Fibroblast of lung (primary cell): ENCODE measurements at places on chromosomes 16 and 17. TPM values are rescaled to one million over a fixed set of nuclear protein-coding genes. Genes with fewer than 3 reads are reported as not detected.
A peak's percentile ranks its signal among the peaks of the same experiment; 100 is the strongest.

GRCh38 chr17:6505425-6506142, 50.8 kb downstream of the PITPNM3 start:
- H3K27me3 ChIP-seq: no peaks in the 10 kb centered on the region
- no peak overlapping the region for H3K4me3 ChIP-seq
- H3K36me3 ChIP-seq: no peaks in the 10 kb centered on the region

DNA sequence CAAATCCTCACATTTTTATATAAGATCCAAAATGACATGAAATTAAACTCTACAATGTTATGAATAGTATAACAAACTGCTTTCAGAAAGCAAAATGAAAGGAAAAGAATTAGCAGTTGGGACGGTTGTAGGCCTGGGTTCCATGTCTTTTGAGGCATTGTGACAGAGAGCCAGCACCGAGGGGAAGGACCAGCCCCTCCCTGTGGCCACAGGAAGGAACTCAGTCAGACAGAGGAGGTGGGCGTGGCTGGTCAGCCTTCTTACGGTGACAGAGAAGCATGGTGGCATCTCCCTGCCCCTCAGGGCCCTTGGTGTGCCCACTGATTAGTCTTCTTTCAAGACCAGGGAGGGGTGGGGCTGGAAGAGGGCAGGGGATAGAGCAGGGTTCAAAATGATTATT, 5.7 kb downstream of the ZNF319 start:
- DNase-seq: peak; percentile 30
- H3K36me3 ChIP-seq: peaks cover 16% of the 10 kb centered on the region
- no peak overlapping the region for H3K4me3 ChIP-seq
- peaks cover 2% of the 10 kb centered on the region for H3K4me1 ChIP-seq
- no peaks in the 10 kb centered on the region for H3K27me3 ChIP-seq
- no peak overlapping the region for H3K27ac ChIP-seq

- no peaks in the 10 kb centered on the region for H3K27me3 ChIP-seq
- no peak overlapping the region for H3K27ac ChIP-seq
- H3K4me3 ChIP-seq: no peak overlapping the region
- no peaks in the 10 kb centered on the region for H3K36me3 ChIP-seq
- no peaks in the 10 kb centered on the region for H3K4me1 ChIP-seq
Observed at GRCh38 chr17:31074772-31075555, 19.8 kb upstream of the NF1 start.

- peaks cover 9% of the 10 kb centered on the region for H3K36me3 ChIP-seq
- H3K4me3 ChIP-seq: peak within 1 kb of the TSS; percentile 100
- H3K4me1 ChIP-seq: peaks cover 30% of the 10 kb centered on the region
- no peaks in the 10 kb centered on the region for H3K27me3 ChIP-seq
Observed at GRCh38 chr16:29820271-29820701, at the start of gene MVP. Gene MVP, plus strand, starts transcription at chr16:29820462. Its CDS starts 10,088 bp downstream, at chr16:29830550.

DNA sequence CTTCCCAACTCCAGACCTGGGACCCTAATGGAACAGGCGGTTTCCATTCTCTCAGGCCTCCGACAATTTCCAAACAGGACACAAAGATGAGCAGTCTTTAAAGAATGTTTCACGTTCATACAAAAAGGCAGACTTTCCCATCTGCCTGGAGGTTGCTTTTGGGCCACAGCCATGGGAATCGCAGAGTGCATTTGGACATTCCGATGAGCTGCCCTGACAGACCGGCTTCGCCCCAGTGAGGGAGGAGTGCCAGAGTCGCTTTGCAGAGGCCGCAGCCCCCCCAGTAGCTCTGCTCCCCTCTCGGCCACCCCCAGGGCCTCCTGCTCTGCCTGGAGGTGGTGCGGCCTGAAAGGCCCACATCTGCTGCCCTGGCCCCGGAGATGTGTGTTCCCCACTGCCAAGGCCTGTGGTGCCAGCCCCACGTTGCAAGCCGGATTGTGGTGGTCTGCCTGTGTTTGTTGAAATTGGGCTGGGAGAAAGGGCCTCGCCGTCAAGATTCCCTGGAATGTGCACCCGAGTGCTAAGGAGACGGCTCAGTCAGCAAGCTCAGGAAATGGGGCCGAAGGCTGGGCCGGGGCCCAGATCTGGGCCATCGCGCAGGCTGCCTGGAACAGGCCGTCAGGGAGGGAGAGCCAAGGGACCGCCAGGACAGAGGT, 89.8 kb downstream of the C16orf95 start:
- DNase-seq: peak; percentile 94
- H3K27ac ChIP-seq: peak overlapping the region; percentile 71
- H3K36me3 ChIP-seq: no peaks in the 10 kb centered on the region
- peaks cover 12% of the 10 kb centered on the region for H3K4me1 ChIP-seq
- H3K4me3 ChIP-seq: no peak overlapping the region

DNA sequence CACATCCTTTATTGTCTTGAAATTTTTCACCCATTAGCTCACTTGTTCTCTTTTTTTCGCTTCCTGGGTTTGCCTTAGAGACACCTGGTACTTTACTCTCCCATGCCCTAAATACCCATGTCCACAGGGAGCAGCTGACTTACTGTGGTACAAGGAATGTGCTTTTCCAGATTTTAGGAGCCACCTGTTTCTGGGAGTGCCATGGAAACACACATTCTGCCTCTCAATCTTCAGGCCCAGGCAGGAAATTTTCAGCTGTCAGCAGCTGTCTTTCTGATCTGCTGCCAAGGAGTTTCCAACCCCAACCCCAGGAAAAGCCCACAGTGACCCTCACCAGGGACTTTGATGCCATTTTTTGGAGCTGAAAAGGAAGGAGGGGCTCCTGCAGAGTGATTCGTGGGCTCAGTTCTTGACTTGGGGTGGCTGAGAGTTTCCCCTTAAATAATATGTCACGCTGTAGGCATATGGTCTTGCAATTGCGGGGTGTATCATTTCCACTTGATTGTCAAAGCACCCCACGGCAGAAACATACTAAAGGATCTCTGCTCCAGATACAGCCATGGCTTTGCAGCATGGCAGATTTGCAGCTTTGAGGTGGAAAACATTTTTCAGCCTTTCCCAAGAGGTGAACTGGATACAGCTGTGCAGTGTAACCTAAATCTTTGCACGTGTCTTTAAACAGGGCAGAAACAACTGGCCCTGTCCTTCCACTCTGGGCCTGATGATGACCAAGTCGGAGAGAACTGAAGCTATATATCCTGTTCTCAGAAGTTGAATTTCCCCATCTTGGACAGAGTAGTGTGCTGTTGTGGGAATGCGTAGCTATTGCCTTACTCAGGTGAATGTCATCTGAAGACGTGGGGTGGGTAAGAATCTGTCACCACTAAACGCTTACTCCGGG, 19.2 kb downstream of the RBFOX1 start:
- no peak overlapping the region for H3K4me3 ChIP-seq
- DNase-seq: no peak
- H3K36me3 ChIP-seq: no peaks in the 10 kb centered on the region
- no peaks in the 10 kb centered on the region for H3K27me3 ChIP-seq
- H3K27ac ChIP-seq: no peak overlapping the region

GRCh38 chr16:81310045-81310644, 4.6 kb upstream of the GAN start:
- no peak for DNase-seq
- no peaks in the 10 kb centered on the region for H3K36me3 ChIP-seq
- no peaks in the 10 kb centered on the region for H3K4me1 ChIP-seq
- no peak overlapping the region for H3K4me3 ChIP-seq

GRCh38 chr17:63626551-63627180, 4.4 kb downstream of the MAP3K3 start:
- H3K4me3 ChIP-seq: no peak overlapping the region
- no peaks in the 10 kb centered on the region for H3K27me3 ChIP-seq
- peak; percentile 29 for DNase-seq
- no peaks in the 10 kb centered on the region for H3K4me1 ChIP-seq

DNA sequence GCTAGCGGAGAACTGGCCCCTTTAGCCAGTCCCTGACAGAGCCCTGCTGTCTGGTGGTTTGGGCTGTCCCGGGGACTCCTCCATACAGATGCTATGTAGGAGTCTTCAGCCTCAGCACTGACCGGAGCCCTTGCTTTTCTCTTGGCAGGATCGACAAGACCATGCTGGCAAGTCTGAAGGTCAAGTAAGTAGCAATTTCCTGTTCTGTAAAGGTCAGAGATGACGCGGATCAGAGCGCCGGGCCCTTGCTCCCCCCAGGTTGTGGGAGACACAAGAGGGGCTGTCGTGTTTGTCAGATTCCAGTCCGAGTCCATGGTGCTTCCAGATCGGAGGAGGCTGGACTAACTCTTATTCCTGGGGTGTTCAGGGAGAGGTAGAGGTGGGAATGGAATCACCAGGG, 4.1 kb downstream of the RAP1GAP2 start:
- no peak overlapping the region for H3K4me3 ChIP-seq
- no peaks in the 10 kb centered on the region for H3K4me1 ChIP-seq
- H3K27me3 ChIP-seq: peaks cover 6% of the 10 kb centered on the region
- no peaks in the 10 kb centered on the region for H3K36me3 ChIP-seq
- no peak for DNase-seq
- H3K27ac ChIP-seq: no peak overlapping the region

DNA sequence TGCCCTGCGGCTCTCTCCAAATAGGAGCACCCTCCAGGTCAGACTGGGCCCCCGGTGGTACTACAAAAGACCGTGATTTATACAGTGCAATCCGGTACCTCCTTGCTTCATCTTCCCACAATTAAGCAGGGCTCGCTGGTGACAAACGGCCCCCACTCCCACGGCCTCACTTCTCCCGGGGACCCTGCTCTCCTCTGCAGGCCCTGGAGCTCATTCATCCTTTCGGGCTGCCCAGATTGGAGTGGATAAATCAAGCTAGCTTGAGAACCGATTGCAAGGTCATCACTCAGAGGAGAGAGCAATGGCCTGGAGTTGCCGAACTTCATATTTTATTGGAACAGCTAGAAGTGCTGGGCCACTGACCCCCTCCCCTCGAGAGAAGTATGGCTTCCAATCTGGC, 193.5 kb upstream of the IRX6 start:
- no peak for DNase-seq
- no peaks in the 10 kb centered on the region for H3K4me1 ChIP-seq
- H3K4me3 ChIP-seq: no peak overlapping the region
- no peak overlapping the region for H3K27ac ChIP-seq
- no peaks in the 10 kb centered on the region for H3K27me3 ChIP-seq
- H3K36me3 ChIP-seq: no peaks in the 10 kb centered on the region

GRCh38 chr16:2842340-2843000, 12.4 kb downstream of the ZG16B start:
- peak; percentile 62 for DNase-seq
- no peaks in the 10 kb centered on the region for H3K27me3 ChIP-seq
- H3K36me3 ChIP-seq: no peaks in the 10 kb centered on the region

DNA sequence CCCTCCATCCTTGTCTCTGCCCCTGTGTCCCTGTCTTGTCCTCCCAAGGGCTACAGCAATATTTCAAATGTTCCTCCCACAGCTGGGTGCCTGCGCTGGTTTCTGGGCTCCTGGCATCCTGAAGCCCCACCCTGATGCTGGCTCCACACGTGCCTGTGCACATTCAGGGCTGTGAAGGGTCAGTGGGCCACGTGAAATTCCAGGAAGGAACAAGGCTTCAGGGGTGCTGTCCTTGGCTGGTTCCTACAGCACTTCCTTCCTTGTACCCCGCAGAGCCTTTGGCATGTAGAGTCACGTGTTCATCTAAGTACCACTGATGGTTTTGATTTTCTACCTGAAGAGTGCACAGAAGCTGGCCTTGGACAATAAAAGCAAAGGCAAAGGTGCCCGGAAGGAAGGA, 57.7 kb upstream of the NLK start:
- H3K4me3 ChIP-seq: no peak overlapping the region
- H3K27ac ChIP-seq: no peak overlapping the region
- no peak for DNase-seq

DNA sequence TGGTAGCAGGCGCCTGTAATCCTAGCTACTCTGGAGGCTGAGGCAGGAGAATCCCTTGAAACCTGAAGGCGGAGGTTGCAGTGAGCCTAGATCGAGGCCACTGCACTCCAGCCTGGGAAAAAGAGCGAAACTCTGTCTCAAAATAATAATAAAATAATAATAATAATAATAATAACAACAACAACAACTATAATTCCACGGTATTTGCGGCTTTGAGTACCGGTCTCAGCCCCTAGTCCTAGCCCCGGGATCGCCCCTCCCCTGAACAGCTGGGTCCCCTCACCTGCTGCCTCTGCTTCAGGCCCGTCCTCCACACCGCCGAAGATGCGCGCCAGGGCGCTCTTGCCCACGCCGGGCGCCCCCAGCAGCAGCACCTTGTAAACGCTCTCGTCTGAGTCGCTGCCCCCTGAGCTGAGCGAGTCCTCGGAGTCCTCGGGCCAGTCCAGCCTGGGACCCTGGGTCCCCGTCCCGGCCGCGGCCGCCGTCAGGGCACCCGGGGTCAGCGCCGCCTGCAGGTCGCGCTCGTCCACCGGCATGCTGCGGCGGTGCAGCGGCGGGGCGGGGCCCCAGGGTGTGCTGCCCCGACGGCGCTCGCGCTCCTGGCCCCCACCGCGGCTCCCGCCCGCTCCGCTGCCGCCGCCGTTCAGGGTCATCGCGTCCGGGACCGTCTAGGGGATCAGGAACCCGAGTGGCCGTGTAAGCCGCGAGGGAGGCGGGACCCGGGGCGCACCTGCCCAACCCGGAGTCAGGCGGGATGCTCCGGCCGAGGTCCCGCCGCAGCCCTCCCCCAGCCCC, 611 bp downstream of the RRAD start:
- H3K4me3 ChIP-seq: peak overlapping the region; percentile 50
- H3K4me1 ChIP-seq: peaks cover 36% of the 10 kb centered on the region
- peaks cover 2% of the 10 kb centered on the region for H3K27me3 ChIP-seq
- peak overlapping the region; percentile 36 for H3K27ac ChIP-seq
- no peak for DNase-seq

DNA sequence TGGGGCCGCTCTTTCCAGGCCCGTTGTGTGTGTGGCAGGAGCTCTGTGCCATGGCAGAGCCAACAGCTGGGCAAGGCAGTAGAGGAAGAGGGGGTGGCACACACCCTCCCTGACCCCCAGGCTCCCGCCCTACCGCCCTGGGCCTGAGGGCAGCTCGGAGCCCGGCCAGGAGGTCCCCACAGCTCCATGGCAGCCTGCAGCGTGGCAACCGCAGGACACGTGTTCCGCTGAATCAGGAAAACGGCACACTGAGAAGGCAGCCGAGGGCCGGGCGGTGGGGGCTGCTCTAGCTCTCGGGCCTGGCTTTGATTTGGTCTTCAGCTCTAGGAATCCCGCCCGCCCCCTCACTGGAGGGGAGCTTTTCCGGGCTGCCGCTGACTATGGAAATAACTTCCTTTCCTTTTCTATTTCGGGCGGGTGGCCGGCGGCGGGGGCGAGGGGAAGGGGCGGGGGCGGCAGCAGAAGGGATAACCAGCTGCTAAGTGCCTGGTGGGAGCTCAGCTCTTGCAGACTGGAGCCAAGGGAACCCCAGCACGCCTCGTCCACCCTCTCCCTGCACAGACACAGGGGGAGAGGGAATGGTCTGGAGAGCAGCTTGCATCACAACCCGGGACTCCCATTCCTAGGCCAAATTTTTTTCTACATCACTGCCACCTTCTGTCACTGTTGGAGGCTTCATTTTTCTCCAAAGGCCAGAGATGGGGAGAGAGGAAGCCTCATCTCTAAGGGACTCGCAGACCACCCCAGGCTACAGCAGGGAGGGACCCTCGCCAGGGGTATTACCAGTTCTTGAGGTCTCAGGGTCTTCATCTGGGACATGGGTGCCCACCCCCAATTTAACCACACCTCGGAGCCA, 24.8 kb upstream of the MRPS23 start:
- H3K36me3 ChIP-seq: peaks cover 25% of the 10 kb centered on the region
- no peaks in the 10 kb centered on the region for H3K27me3 ChIP-seq
- H3K27ac ChIP-seq: peak overlapping the region; percentile 95
- H3K4me3 ChIP-seq: no peak overlapping the region
- peak; percentile 91 for DNase-seq

GRCh38 chr16:11245988-11246387, 10.0 kb downstream of the SOCS1 start:
- H3K27me3 ChIP-seq: peaks cover 3% of the 10 kb centered on the region
- no peak overlapping the region for H3K27ac ChIP-seq
- H3K36me3 ChIP-seq: no peaks in the 10 kb centered on the region
- H3K4me1 ChIP-seq: no peaks in the 10 kb centered on the region
- DNase-seq: no peak

The GRIN2A gene
- total RNA-seq: under 0.01 and 0.33 TPM in 2 replicates

The TEN1 gene
- total RNA-seq: 9.4 and 12.6 TPM in 2 replicates

The FAM20A gene
- 14.9 and 16.2 TPM in 2 replicates for total RNA-seq

The ZPBP2 gene
- not detected in 2 replicates for total RNA-seq

The ZKSCAN2 gene
- 3.3 and 4.3 TPM in 2 replicates for total RNA-seq

The CD300LB gene
- not detected in 2 replicates for total RNA-seq
